Muscle of leg (tissue), 16 donors: ENCODE measurements at places on chromosomes 4 and X.

DNA sequence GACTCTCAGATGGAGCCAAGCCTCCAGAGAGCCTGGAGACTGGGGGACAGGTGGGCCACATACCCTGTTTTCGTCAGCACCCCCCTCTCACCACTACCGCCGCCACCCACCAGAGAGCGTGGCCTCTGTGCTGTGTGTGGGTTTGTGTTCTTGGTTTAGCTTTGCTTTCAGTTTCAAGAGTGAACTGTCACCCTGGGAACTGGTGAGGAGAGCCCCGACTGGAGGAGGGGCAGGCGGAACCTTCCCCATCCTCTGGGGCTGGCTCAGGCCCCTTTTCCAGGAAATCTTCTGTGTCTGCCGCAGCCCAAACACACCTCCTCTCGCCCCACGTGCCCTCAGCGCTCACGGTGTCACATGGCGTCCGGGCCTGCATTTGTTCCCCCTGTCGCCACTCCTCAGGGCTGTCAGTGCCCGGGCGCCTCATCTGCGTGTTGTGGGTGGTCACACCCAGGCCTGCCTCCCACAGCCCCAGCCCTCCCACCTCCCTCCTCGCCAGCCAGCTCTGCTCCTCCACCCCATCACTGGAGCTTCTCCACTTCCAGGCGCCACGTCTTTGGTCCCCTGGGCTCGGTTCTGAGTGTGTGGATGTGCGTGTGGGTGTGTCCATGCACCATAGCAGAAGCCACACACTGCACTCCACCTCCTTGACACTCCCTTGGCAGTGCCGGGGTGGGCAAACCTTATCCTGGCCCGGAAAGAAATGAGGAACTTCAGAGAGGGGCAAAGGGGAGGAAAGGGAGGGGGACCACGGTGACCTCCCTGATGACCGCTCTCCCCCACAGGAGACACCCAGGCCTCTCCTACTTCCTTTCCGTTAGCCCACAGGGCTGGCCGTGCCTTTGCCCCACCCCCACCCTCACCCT lies 27.8 kb downstream of the ELF4 start:
- peak; percentile 63 for DNase-seq

DNA sequence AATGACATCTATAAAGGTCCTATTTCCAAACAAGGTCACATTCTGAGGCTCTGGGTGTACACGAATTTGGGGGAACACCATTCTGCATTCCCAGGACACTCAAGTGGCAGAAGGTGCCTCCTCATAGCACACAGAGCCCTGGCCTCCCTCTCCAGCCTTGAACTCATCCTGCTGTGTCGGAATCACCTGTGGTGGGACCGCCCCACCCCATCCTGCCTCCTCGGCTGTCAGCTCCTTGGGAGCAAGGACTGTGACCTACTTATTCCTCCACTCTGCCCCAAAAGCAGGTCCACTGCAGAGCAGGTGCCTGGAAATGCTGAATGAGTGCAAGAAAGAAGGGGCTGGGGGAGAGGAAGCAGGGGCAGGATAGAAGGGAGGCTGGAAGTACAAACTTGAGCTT lies 33.5 kb downstream of the HTRA3 start:
- no peak for DNase-seq

DNA sequence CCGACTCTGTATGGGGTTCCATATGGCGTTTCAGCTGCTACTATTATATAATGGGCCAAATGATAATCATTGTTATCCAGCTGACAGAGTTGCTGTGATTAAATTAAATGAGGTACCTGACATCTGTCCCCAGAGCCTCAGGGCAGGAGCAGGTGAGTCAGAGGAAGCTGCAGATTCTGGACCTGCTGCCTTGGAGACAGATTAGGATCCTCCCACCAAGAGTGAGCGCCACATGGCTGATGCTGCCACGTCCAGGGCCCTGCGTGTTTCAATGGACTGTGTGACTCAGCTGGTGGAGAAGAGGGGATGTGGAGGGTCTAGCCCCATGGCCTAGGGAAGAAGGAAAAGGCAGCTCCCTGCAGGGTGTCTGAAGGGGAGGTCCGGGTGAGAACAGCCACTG lies 28.3 kb upstream of the UXT start:
- DNase-seq = no peak

DNA sequence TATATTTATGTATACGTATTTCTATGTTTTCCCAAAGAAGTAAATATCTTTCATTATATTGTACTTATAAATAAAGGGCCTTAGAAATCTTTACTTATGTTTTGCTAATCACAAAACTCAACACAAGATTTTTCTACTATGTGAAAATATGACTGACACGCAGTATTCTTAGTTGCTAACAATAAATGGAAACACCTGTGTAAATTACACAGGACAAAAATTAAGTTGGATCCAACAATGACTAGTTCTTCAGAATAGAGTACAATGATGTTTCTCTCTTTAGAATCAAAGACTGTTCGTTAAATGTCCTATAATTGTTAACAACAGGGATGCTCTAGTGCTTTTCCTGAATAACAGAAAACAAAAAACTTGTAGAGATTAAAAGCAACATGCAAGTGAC lies 96.1 kb downstream of the PPP3CA start:
- DNase-seq = no peak

DNA sequence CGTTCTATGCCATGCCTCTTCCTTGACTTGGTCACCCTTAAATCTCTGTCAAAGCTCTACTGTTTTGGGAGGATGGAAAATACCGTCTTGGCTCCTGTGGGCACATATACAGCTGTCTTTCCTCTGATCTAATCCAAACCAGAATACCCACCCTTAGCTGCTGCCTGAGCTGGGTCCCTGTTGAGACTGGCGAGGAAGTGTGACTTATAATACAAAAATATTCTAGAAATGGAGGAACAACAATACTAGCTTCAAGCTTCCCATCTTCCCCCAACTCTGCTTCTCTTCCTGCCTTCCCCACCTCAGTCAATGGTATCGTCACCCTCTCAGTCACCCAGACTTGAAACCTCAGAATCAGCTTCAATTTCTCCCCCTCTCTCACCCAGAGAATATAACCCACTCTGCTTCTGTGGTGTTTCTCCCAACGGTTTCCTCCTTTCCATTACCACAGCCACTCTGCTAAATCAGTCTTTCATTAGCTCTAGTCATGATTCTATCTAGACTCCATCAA lies 599 bp upstream of the IL2RG start:
- DNase-seq = no peak

GRCh38 chr4:140686796-140687195 lies 69.4 kb downstream of the TBC1D9 start:
- no peak for DNase-seq

DNA sequence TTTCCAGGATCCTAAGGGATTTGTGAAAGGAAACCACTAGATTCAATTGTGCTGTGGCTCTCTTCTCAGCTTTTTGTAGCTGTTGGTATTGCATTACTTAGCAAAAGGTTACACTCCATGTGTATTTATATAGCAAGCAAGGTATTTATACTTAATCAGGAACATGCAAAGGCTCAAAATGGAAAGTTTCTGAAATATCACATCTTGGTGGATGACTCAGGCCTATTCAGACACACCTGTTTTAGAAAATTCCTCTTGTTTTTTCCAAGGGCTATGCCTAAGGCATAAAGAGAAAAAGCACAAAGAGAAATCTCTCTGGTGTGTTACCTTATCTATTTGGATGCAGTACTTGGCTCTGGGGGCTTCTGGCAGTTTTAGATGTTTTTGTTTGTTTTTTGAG lies 144.4 kb upstream of the GALNT7 start:
- no peak for DNase-seq

GRCh38 chr4:173420324-173420752 lies 21.4 kb upstream of the SCRG1 start:
- DNase-seq = no peak

DNA sequence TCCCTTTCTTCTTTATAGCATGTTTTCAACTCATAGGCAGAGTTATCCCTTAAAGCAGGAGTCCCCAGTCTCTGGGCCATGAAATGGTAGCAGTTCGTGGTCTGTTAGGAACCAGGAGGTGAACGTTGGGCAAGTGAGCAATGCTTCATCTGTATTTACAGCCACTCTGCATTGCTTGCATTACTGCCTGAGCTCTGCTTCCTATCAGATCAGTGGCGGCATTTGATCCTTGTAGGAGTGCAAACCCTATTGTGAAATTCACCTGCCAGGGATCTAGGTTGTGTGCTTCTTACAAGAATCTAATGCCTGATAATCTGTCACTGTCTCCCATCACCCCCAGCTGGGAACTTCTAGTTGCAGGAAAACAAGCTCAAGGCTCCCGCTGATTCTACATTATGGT lies 39.8 kb downstream of the DTHD1 start:
- DNase-seq = no peak

DNA sequence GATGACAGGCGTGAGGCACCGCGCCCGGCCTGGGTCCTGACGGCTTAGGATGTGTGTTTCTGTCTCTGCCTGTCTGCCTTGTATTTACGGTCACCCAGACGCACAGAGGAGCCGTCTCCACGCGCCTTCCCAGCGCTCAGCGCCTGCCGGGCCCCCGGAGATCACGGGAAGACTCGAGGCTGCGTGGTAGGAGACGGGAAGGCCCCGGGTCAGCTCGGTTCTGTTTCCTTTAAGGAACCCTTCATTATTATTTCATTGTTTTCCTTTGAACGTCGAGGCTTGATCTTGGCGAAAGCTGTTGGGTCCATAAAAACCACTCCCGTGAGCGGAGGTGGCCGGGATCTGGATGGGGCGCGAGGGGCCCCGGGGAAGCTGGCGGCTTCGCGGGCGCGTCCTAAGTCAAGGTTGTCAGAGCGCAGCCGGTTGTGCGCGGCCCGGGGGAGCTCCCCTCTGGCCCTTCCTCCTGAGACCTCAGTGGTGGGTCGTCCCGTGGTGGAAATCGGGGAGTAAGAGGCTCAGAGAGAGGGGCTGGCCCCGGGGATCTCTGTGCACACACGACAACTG lies 1.3 kb downstream of the SHOX start:
- no peak for DNase-seq

GRCh38 chr4:85491527-85491926 lies 16.6 kb downstream of the ARHGAP24 start:
- peak; percentile 87 for DNase-seq
